ENCODE measurements at places on chromosomes 3 and 15.

DNA sequence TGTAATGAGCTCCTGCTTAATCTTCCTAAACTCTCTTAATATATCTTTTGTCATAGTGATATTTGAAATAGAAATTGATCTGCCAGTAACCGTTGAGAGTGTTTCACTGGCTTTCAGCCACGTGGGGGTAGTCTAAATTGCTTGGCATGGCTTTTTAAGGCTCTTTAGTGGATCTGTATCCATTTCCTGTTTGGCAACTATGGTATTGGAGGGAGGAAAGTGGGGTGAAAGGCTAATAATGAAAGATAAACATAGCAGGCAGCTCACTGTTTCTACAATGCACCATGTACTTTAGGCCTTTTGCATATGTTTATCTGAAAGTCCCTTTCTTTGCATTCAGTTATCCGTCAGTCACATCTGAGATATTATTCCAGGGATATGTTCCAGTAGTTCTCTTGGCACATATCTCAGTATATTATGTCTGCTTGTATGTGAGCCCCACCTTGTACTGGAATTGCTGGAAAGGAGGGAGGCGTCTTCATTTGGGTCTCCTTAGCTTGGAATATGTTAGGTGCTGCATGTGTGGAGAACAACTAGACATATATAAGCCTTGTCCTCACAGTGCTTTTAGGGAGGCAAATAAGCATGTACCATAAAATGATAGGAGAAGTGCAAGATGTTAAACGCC lies 10.8 kb downstream of the TOPAZ1 start:
- DNase-seq = no peak

GRCh38 chr3:66394019-66394752 lies 106.6 kb downstream of the LRIG1 start:
- DNase-seq = no peak

GRCh38 chr15:78101423-78102105 lies 9.2 kb downstream of the SH2D7 start:
- no peak for DNase-seq

- peak; percentile 7 for DNase-seq
These were observed 2.0 kb downstream of the LYSMD2 start for GRCh38 chr15:51735228-51736010.

GRCh38 chr3:102140116-102140515 lies 290.8 kb downstream of the NFKBIZ start:
- DNase-seq = no peak

DNA sequence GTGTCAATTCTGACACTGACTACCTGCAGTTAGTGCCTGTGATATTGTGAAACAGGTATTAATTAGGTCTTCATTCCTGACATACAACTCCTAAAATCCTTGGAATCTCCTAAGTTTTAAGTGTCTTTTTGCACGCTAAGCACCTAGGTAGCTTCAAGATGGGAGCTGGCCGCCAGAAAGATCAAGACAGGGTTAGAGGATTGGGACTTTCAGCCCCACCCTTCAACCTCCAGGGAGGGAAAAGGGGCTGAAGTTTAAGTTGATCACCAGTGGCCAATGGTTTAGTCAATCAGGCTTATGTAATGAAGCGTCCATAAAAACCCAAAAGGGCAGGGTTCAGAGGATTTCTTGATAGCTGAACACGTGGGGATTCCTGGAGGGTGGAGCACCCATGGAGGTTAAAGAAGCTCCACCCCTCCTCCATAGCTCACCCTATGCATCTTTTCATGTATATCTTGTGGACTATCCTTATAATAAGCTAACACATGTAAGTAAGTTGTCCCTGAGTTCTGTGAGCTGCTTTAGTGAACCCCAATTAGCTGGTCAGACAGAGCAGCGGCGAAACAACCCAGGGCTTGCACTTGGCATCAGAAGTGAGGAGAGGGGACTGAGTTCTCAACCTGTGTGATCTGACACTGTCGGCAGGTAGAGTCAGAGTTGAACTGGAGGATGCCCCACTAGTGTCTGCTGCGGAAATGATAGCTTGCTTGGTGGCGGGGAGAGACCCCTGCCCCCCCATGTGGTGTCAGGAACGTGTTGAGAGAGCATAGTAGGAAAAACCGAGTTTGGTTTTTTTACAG lies 12.8 kb upstream of the SRP14 start:
- DNase-seq = no peak

DNA sequence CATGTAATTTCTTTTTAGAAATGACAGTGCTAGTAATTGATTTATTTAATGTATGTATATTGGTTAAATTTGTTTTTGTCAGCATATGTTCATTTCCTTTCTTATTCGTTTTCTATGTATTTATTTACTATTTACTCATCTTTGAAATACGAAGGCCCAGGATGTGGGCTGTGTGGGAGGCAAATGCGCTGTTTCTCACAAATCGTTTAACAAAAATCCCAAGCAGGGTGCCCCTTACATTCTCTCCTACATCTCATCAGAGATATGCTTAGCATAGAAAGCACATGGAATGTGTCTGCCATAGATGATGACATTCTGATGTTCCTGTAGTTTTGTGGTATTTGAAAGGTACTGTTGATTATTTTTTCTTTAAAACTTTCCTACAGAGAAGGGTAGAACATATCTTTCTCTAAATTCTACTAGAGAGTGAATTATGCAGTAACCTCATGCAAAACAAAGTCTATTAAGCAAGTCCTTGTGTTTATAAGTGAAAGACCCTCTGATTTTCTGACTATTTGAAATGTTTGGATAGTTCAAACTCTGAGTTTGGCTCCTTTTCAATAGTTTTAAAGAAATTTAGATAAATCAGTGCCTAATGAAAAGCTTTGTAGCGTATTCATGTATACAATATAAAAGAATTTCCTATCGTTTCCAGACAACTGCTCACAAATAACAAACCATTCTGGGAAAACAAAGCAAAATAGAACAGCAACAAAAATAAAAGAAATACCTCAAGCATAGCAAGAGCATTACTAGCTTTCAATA lies 111.1 kb upstream of the VGLL3 start:
- DNase-seq = no peak

DNA sequence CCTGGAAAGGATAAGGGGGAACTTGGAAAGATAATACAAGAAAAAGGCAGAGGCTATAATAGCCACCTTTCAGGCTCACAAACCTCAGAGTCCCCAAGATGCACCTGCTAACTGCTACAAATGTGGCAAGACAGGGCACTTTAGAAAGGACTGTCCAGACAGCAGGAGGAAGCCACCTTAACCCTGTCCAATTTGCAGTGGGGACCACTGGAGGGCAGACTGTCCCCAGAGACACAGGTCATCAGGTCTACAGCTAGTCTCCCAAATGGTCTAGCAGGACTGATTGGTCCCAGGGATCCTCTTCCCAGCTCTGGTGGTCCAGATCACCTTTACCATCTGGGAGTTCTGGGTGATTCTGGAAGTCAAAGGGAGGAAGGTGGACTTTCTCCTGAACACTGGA lies 882.5 kb upstream of the GBE1 start:
- no peak for DNase-seq

DNA sequence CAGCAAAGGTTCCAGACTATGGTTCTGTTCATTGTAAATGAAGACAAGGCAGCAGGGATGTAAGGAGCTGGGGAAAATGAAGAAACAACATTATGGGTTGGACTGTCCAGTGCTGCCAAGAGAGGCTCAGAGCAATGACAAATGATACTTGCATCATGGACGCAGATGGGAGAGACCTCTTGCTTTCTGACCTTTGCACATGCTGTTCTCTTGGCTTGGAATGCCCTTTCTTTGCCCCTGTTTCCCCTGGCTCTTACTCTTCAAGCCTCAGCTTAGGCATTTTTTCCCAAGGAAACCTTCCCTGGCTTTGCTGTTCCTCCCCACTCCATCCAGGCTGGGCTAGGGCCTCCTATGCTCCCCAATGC lies 59.9 kb upstream of the RAD18 start:
- no peak for DNase-seq

GRCh38 chr3:134355416-134355815 lies 18.8 kb downstream of the AMOTL2 start:
- DNase-seq = no peak

GRCh38 chr3:87691109-87691508 lies 367.7 kb downstream of the CGGBP1 start:
- no peak for DNase-seq

DNA sequence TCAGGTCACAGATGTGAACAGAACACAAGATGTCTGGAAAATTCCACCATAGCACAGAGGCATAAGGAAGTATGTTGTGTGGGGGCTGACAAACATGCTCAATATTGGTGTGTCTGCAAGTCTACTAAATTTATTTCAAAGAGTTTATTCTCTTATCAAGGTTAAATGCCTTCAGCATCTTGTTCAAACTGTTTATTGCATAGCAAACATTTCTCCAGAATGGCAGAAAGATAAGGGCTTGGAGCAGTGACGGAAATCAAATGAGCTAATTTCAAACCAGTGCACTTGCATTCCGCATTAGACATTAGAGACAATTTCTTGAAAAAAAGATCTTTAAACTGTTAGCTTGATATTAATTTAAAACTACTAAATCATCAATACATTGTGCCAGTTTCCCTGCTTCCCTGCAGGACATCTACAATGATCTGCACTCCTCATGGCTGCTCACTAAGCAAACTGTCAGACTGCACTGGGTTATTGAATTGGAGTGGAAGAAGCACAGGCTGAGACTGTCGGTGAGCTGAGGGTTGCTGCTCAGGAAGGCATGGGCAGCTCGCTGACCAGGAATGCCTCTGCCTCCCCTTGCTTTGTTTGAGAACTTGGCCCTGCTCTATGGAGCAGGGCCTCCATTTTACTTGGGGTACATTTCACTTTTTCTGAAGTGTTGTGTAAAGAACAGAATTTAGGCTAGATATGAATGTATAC lies 89.4 kb downstream of the KCNAB1 start:
- DNase-seq = no peak

DNA sequence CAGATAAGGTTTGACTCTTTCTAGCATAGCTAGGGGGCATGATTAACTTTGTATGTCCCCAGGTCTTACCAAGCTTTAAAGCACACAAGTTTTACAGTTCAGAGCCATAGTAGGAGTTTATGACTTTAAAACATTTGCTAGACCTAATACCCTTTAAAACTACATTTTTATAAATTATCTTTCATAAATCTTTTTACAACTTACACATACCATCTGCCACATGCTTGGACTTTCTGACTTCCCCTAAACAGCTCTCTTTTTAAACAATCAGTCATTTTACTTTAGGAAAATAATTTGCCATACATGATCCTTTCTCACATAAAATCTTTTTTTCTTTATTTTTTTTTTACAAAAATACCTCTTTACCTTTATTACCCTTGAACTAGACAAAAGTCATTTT lies 735.3 kb upstream of the CADM2 start:
- no peak for DNase-seq

GRCh38 chr3:62708638-62709373 lies 166.4 kb downstream of the CADPS start:
- DNase-seq = peak; percentile 18

- no peak for DNase-seq
These were observed 76.1 kb upstream of the ATP11B start for GRCh38 chr3:182717216-182717615.

DNA sequence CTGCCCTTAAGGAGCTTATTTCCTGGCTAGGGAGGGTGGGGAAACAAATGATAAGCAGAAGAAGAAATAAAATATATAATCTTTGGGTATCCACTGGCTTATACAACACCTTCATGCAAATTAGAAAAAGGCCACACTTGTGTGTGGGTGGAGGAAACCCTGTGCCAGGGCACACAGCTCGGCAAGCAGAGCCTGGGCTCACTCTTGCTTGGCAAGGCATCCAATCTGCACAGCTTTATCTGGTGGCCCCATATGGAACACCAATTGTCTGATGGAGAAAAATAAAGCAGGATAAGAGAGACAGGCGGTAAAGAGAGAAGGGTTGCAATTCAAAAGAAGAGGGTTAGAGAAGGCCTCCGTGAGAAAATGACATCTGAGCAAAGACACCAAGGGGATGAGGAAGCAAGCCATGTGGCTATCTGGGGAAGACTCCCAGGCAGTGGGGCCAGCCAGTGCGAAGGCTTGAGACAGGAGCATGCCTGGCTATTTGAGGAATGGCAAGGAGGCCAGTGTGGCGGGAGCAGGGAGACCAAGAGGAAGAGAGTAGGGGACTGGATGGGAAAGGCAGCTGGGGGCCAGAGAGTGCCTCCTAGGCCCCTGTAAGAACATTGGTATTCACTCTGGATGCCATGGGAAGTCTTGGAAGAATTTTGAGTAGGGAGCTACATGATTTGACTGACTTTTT lies 22.5 kb upstream of the VPS8 start:
- no peak for DNase-seq

Measured in NCI-H446 (cell line).